ENCODE measurements at places on chromosomes 12 and 14. TPM values are rescaled to one million over a fixed set of nuclear protein-coding genes. Genes with fewer than 3 reads are reported as not detected.

Gene ASIC1
- 4.2 TPM for total RNA-seq

- DNase-seq = no peak
These were observed at the start of gene PIWIL1 for GRCh38 chr12:130337488-130338303. Gene PIWIL1, plus strand, starts transcription at chr12:130337887. Its CDS starts 4,705 bp downstream, at chr12:130342592.

DNA sequence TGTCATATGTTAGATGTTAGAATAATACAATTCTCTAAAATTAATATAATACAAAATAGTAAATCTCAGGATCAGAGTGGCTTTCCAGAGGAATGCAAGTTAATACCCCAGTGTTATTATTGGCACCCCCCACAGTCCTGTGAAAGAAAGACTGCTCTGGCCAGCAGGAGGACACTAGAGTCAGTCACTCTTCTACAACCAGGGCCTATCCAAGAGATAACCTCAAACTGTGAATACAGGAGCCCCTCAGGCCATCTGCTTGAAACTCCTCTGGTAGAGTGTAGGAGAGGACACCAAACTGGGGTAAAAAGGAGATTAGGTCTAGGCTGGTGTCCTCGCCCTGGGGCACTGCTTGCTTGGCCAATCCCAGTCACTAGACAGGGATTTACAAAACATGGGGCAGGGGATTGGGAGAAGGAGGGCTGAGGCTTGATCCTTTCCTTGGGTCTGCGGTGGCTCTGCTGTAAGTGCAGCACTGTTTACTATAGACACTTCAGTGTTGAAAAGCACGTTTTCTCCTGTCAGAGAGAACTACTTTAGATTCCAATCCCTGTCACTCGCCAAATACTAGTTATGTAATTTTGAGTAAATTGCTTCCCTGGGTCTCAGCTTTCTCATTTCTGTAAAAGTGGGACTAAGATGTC, 44.5 kb upstream of the PTPRR start:
- DNase-seq = no peak

DNA sequence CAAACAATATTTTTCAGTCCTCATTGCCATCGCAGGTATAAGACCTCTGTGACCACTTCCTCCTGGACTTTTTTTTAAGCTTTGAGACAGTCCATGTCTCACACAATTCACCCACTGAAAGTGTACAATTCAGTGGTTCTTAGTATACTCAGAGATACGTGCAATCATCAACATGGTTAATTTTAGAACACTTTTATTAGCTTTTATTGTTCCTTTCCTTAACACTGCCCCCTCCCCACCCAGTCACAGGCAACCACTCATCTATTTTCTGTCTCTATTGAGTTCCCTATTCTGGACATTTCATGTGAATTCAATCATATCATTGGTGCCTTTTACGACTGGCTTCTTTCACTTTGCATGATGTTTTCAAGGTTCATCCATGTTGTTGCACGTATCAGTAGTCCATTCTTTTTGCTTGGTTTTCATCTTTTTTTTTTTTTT, 16.2 kb downstream of the NCKAP5L start:
- no peak for DNase-seq

Gene PIANP
- 0.12 TPM for total RNA-seq

GRCh38 chr12:99099786-99100185, 454.7 kb downstream of the APAF1 start:
- DNase-seq = no peak

Gene DNAJC22
- 8.2 TPM for total RNA-seq
